ENCODE measurements at places on chromosomes 4 and X.

- DNase-seq: no peak
Observed at GRCh38 chr4:129970801-129971200, 874.8 kb downstream of the C4orf33 start.

GRCh38 chr4:159248384-159249178 lies 145.7 kb downstream of the RAPGEF2 start:
- peak; percentile 77 for DNase-seq

DNA sequence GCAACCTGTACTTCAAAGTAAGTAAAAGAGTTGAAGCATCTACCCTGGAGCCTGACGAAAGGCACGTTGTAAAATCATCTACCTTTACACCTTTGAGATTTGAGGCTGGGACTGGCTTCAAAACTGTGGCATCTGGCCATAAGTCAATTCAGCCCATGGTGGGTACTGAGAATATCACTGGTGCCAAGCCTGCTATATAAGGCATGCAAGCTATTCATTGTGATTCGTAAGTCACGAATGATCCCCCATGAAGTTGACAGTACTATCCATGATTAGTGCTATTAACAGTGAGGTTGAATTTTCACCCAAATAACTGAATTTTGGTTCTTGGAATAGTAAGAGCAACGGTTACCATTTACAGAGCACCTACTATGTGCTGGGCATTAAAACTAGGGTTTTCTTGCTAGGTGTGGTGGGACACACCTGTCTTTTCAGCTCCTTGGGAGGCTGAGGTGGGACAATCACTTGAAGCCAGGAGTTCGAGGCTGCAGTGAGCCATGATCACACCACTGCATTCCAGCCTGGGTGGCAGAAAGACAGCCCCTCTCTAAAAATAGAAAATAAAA lies 39.8 kb downstream of the IRF2 start:
- no peak for DNase-seq

- DNase-seq: peak; percentile 87
Observed at GRCh38 chr4:38322714-38323113, 341.3 kb upstream of the KLF3 start.

DNA sequence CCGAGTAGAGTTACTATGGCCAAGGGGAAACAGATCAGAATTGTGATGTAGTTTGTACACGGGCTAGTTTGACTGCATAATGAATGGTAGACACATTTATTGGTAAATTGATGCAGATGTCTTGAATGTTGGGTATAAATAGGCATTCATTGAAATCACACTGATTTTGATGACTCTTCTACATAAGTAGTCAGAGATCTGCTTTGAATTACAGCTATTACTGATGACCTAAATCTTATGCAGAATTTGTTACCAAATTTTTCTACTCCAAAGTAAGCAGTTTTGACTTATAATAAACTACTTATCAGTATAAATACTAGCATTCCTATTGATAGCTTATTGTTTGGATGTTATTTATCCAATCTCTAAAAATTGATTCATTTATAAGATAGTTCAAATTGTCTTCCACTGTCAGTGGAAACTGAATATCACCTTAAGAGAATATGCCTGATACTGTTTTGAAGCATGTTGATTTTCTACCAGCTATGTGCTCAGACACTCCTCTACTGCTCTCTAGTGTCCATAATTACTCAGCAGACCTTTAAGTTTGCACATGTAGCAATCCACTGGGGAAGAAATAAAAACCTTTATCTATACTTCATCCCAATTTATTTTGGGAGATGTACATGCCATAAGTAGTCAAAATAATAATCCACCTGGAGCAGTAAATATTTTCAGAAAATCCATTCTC lies 120.3 kb downstream of the RASL11B start:
- DNase-seq: peak; percentile 73

DNA sequence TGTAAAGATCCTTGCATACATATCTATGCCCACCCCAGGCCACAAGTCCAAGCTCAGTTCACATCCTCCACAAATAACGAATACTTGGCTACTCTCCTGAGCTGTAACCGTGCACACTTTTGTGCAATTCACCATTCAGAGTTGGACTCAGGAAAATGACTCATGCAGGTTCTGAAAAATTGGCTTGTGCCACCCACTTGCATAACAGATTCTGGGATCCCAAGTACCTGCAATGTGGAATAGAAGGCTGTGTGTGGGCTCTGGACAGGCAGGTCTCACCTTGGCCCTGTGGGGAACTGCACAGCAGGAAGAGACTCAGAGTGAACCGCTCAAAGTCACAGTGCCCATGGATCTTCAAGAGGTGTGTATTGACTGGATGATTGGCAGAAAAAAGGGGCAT lies 502.7 kb downstream of the PACRGL start:
- no peak for DNase-seq

DNA sequence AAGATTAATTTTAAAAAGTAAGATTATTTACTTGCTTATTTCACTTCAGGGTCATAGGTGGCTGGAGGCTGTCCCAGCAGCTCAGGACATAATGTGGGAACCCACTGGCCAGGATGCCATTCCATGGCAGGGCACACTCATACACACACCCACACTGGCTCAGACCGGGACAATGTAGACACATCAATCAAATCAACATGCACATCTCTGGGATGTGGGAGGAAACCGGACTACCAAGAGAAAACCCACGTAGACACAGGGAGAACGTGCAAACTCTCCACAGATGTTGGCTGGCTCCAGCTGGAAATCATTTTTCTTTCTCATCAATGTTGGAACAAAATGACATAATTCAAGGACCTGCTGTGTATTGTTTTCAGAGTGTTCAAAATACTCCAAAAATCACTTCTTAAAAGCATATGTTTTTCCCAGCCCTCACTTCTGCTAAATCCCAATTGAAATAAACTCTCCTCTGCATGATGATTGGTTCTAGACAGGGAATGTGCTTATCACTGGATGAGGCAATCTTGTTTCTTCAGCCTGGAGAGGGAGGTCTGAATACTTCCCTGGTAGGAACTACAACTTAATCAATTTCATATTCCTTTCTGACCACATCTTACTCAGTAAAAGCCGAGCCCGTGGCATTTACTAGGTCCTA lies 18.6 kb upstream of the CPE start:
- DNase-seq: no peak

- no peak for DNase-seq
Observed at GRCh38 chrX:51361251-51361650, 28.6 kb downstream of the NUDT10 start.

GRCh38 chr4:13733817-13734216 lies 106.3 kb upstream of the BOD1L1 start:
- DNase-seq: no peak

All from IMR-90 (cell line).